Stimulated activated CD8-positive, alpha-beta memory T cell treated with anti-CD3 and anti-CD28 coated beads, Interleukin-7, amount 100 ng/mL, for 1 hour (primary cell): ENCODE measurements at places on chromosomes 5 and 9.

- peak; percentile 34 for DNase-seq
Observed at GRCh38 chr5:127072861-127073846, at the start of gene C5orf63. C5orf63 (minus strand) TSS chr5:127073502; CDS start chr5:127058995, 14,507 bp downstream.

GRCh38 chr9:34927061-34927460 lies 31.0 kb upstream of the PHF24 start:
- DNase-seq = no peak

- DNase-seq = no peak
Observed at GRCh38 chr5:71652803-71653543, 65.8 kb downstream of the MCCC2 start.

GRCh38 chr9:121558473-121558872 lies 58.8 kb upstream of the GGTA1 start:
- DNase-seq = no peak

DNA sequence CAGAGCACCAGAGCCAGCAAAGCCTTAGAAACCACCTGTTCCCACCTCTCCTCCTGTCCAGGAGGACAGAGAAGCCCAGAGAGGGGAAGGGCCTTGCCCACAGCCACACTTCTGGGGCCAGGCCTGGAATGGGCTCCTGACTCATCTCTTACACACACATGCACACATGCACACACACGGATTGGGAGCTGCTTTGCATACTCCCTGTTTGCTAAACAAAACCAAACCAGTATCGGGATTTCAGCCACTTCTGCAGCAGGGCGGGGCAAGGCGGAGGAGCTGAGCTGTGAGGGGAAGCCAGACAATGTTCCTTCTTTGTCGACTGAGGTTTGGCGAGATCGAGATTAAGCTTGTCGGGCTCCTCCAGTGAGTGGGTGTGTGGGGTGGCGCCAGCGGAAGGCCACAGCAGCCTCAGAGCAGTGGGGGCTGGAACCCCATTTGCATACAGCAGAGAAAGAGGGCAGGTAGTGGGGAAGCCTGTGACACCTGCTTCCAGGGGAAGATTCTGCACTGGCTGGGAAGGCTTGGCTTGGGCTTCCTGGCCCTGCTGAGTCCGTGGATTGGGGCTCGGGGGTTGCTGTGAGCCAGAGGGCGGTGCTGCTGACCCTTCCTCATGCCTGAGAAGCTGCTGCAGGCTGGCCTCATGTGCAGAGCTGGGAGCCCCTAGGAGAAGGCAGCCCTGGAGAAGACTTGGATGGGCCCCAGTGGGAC lies 16.1 kb downstream of the GFI1B start:
- no peak for DNase-seq

DNA sequence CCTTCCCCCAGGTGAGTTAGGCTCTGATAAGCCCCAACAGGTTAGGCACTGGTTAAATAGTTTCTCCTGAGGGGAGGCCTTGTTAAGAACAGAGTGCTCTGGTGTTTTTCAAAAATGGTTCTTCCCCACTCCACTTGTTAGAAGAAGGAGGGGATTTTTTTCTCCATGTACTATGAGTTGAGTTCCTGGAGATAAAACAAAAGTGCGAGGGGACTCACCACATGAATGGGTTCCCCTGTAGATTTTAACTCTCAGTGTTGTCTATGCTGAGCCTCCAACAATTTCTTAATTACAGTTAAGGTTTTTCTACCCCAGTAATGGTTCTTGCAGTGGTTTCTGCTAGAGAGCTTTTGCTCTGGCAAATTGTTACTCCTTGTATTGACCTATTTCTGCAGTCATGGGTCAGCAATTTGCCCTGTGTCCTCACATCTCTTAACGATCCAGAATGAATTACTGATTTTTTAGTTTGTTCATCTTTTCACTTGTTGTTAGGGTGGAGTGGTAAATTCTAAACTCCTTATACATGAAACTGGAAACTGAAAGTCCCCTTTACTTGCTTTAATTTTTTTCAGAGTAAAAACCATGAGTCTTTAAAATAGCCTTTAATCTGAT lies 44.4 kb downstream of the SCAMP1 start:
- DNase-seq = no peak

DNA sequence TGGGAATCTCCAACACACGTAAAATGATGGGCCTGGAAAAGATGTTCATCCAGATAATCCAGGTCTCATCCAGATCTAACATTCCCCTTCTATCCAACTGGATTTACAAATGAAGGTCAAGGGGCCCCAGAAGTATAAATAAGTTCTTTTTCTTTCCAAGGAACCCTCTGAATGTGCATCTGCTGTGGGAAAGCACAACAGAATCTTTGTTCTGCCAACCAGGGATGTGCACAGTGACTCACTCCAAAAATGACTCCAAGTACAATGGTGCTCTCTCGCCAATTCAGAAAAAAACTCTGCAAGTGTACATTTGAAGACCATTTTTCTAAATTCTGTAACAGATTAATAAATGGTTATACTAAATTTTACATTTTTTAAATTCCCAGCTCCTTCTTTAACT lies 12.4 kb downstream of the RAPGEF6 start:
- DNase-seq = no peak

DNA sequence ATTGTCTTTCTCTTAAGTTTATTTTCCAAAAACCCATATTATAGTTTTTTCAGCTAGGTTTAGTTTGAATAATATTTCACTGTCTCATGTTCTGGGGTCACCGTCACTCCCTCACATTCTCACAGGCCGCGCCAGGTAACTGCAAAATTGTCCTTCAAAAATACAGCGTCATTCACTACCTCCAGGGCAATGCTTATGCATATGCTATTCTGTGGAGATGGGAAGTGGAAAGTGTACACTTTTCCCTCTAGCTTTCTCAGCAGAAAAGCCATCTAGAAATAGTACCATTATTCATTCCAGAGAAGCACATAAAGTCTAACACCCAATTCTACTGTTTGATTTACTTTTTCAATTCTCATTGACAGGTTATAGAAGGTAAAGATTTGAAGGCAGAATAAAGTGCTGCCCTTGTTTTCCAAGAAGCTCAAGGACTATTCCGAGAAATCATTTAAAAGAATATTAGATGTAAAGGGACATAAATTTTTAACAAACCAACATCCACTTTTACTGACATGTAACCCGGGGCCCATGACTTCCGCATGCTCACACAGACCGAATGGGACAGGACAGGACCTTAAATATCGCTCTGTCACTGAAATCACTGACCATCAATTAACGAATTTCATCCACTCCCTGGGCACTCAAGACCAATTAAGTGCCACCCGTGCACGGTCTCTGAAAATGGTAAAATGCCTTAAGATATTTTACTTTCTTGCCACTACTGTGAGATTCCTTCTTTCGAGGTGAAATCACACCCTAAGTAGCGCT lies 720 bp downstream of the NUDT12 start:
- DNase-seq = no peak

GRCh38 chr5:50733741-50734140 lies 67.3 kb downstream of the PARP8 start:
- DNase-seq = no peak

DNA sequence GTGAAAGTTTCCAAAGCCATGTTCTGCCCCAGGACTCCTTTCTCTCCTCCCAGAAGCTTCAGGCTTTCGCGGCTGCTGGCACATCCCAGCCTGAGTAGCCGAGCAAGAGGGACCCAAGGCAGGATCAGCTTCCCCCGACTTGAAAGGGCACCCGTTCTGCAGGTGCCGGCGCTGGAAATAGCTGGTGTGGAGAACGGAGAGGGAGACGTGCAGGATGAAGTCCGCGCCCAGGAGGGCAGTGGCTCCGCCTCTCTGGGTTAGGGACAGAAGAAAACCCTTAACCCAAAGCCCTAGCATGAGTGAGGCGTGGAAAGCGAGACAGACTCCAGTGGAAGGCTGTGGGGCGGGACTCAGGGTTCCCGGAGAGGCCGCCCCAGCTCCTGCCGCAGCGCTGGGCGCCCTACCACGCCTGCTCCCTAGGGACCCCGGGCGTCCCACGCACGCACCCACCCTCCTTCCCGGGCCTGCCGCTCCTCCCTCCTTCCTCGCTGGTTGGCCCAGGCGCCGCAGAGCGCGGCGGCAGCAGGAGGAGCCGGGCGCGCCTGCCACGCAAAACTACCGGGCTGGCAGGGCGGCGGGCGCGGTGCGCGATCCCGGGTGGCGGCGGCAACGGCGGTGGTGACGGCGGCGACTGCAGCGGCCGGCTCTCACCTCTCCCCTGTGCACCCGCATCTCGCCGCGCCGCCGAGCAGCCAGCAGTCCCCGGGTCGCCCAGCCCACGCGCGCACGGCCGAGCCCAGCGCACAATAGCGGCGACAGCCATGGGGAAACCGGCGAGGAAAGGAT lies at the start of gene SLC1A1:
Gene SLC1A1, plus strand, starts transcription at position 550 of the 786 bp plus-strand sequence. Its CDS starts 212 bp downstream, at position 762.
- DNase-seq = no peak

DNA sequence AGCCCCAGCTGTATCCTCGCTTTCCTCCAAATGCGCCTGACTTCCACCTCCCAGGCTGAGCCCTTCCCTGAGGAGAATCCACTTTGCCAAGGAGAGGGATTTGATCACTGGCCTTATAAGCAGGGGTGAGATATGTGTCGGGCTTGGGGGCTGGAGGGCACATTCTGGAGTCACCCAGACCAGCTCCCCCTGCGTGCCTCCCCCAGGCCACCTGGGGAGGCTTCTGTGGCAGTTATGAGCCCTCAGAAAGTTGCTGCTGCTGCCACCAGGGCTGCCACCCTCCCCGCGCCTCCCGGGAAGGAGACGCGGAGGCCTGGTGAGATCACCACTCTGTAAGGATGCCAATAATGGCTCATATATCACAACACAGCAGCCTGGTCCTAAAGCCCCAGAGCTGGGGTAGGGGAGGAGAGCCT lies 211.5 kb downstream of the PAPPA start:
- DNase-seq = no peak

GRCh38 chr5:9924614-9925013 lies 294.5 kb upstream of the TAS2R1 start:
- no peak for DNase-seq

- DNase-seq = no peak
Observed at GRCh38 chr9:36831381-36832161, 202.5 kb downstream of the PAX5 start.

DNA sequence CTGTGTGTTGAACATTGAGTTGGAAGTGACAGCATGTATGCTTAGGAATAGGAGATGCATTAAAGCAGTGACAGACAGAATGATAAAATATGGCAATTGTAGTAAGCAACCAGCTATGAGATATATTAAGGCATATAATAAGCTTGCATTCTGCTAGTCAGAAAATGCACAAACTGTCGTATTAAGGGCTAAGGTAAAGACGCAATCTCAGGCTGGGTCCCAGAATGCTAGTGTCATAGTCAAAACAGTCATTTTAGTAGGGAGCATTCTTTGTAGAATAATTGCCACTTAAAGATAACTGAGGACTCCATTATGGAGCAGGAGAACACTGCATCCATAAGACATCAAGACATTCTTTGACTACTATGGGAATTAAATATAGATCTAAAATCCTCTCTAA lies 1369.7 kb upstream of the C9orf72 start:
- no peak for DNase-seq

DNA sequence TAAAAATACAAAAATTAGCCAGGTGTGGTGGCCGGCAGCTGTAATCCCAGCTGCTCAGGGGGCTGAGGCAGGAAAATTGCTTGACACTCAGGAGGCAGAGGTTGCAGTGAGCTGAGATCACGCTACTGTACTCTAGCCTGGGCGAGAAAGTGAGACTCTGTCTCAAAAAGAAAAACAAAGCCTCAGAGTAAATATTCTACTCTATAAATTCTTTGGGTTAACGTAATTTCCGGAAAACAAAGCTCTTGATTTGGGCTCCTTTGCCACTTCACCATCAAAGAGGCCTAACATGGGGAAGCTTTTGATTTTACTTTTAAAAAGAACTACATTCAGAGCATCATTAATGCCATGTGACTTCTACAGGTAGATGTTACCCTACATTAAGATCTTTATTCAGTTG lies 103.1 kb downstream of the SERINC5 start:
- no peak for DNase-seq

DNA sequence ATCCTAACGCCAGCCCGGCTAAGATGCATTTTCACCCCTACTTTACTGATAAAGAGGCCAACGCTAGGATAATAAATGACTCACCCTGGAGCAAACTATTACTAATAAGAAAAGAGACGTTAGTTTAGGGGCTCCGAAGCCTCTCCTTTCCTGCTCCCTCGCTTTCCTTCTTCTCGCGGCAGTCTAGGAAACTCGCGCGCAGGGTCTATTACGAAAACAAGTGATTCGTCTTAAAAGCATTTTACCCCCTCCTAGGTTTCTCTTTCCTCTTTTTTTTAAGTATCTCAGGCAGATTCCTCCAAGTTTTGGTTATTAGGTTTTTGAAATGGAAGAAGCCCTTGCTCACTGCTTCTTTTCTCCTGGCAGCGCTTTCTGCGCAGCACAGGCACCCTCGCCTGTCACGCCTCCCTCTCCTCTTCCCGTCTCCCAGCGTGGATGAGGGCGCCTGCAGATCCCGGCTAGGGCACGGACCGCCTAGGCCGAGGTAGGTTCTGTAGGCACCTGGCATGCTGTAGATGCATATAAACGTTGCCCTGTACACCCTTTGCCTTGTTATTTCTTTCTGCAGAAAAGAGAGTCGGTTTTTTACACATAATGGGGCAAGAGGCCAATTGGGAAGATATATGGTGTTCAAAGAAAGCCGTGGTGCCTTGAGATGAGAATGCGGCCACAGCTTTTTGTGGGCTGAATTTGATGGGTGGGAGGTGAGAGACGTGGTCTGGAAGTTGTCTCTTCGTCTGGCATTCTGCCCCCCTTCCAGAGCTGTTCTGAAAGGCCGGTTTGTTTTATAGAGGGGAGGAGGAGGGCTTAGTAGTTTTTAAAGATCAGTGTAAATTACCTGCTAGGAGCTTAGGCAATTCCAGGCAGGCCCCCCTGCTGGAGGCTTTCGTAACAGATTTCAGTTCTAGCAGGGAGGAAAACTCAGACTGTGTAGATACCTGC lies 983 bp downstream of the GCNT1 start:
- no peak for DNase-seq

DNA sequence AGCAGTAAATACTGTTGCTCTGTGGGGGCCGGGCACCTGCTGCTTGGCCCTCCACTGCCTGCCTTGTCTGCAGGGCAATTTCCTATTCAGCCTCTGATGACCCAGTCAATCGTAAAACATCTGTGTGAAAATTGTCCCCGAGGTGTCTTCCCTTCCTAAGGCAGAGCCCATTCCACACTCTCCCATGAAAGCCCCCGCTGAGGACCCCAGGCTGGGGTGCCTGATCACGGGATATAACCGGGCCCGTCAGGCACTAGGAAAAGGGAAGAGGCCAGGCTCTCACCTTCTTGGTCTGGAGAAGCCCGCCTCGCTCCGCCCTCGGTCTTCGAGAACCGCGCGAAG lies 27.2 kb upstream of the SCGB3A1 start:
- DNase-seq = no peak

DNA sequence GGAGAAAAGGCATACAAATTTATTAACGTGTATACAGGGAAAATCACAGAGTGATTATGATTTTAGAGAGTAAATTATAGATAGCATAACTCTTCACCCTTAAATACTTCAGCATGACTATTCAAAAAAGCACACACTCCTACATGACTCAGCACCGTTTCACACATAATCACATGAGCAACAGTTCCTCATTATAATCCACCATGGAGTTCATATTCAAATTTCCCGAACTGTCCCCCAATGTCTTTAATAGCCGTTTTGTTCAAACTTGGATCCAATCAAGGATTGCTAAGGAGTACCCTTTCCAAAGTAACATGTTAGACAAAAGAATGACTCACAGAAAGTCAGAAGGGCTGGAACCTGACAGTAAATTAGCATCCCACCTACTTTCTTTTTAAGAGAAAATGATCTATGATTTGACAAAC lies 32.1 kb downstream of the RAPGEF1 start:
- no peak for DNase-seq
